ENCODE measurements at places on chromosomes 3 and 15.

DNA sequence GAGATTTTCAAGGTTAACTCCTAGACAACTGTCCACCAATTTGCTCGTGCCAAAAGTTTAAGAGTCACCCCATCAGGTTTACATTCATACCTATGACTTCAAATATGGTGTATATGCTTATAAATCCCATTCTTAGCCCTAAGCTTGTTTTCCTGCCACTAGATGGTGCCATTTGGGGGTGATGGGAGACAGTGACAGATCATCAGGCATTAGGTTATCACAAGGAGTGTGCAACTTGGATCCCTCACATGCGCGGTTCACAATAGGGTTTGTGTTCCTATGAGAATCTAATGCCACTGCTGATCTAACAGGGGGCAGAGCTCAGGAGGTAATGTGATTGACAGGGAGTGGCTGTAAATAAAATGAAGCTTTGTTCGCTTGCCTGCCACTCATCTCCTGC lies 182.7 kb downstream of the CNTN6 start:
- no peak for DNase-seq

DNA sequence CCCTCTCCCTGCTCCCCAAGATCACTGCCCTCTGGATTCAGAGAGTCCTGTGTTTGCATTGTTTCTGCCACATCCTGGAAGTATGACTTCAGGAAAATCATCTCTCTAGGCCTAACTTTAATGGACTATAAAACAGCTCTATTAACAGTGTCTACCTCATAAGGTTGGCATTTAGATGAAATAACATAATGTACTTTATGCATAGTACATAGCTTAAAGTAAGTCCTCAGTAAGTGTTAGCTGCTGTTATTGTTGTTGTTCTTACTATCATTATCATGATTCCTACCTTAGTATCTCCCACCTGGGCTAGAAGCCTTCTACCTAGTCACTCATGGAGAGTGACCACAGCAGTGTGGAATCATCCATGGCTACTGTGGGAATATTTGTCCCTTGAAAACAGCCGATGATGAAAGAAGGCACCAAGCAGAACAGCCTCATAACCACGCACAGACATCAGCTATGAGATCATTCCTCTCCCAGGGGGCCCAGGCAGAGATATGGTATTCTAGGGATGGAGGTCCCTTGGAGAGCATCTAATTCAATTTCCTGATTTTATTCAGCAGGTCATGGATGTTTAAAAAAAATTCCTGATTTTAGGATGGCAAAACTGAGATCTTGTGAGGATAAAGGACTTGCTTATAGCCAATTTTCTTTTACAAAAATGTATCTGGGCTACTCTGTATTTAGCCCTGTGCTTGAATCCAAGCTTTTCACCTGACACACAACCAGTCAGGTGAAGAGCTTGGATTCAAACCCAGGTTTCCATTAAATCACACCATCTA lies 1.9 kb downstream of the FSD2 start:
- DNase-seq, result no peak

GRCh38 chr3:29609328-29609811 lies 328.5 kb downstream of the RBMS3 start:
- no peak for DNase-seq

- DNase-seq, result no peak
Measured at GRCh38 chr3:70431911-70432310, 119.5 kb upstream of the MDFIC2 start.

- DNase-seq, result no peak
Measured at GRCh38 chr15:65804252-65804931, 12.3 kb upstream of the DENND4A start.
